ENCODE measurements at places on chromosomes 3 and 15.

GRCh38 chr15:47794252-47794914, 77.1 kb downstream of the SEMA6D start:
- peak; percentile 13 for DNase-seq

DNA sequence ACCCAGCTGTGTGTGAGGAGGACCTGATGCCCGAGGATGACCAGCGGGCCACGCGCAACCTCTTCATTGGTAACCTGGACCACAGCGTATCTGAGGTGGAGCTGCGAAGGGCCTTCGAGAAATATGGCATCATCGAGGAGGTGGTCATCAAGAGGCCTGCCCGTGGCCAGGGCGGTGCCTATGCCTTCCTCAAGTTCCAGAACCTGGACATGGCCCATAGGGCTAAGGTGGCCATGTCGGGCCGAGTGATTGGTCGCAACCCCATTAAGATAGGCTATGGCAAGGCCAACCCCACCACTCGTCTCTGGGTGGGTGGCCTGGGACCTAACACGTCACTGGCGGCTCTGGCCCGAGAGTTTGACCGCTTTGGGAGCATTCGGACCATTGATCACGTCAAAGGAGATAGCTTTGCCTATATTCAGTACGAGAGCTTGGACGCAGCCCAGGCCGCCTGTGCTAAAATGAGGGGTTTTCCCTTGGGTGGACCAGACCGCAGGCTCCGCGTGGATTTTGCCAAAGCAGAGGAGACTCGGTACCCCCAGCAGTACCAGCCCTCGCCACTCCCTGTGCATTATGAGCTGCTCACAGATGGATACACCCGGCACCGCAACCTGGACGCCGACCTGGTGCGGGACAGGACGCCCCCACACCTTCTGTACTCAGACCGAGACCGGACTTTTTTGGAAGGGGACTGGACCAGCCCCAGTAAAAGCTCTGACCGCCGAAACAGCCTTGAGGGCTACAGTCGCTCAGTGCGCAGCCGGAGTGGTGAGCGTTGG, 1.5 kb downstream of the RBM15B start:
- DNase-seq: no peak

GRCh38 chr15:39788108-39788507, 5.5 kb upstream of the FSIP1 start:
- no peak for DNase-seq

GRCh38 chr15:91609231-91609630, 244.3 kb upstream of the SLCO3A1 start:
- no peak for DNase-seq

GRCh38 chr3:141279077-141279967, 47.7 kb downstream of the PXYLP1 start:
- DNase-seq: peak; percentile 33

DNA sequence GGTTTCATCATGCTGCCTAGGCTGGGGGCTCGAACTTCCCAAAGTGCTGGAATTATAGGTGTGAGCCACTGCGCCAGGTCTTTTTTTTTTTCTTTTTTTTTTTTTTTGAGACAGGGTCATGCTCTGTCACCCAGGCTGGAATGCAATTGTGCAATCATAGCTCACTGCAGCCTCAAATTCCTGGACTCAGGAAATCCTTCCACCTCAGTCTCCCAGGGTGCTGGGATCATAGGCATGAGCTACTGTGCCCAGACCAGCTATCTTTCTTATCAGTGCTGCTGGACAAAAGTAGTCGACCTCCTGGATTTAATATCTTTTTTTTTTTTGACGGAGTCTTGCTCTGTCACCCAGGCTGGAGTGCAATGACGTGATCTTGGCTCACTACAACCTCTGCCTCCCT, 60.8 kb downstream of the TFDP2 start:
- peak; percentile 52 for DNase-seq

DNA sequence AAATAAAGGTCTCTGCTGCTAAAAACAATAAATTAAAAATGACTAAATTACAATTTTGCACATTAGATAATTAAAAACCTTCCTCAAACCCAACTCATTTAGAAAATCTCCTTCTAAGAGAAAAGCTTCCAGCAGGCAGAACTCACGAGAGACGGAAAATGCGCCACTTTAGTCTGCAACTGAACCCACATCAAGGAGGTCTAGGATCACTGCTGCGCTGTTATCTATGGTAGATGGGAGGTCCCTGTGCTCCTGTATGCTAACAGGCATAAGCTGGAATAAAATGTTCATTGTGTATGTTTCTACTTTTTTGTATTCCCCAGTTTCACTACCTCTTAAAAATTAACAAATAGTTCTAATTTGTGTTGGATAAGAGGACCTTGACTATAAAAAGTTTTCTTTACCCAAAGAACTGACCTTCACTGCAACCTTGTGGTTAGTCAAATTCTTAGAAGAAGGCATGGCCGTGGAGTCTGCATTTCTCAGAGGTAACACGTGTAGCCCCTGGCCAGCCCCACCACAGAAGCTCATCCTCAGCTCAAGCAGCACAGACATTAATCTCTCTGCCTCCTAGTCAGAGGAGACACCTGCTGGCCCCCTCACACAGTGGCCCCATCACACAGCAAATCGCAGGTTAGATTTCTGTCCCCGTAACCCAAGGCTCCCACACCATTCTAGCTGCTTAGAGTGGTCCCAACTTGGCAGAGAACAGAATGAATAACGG, 22.3 kb downstream of the STIMATE start:
- DNase-seq: no peak

DNA sequence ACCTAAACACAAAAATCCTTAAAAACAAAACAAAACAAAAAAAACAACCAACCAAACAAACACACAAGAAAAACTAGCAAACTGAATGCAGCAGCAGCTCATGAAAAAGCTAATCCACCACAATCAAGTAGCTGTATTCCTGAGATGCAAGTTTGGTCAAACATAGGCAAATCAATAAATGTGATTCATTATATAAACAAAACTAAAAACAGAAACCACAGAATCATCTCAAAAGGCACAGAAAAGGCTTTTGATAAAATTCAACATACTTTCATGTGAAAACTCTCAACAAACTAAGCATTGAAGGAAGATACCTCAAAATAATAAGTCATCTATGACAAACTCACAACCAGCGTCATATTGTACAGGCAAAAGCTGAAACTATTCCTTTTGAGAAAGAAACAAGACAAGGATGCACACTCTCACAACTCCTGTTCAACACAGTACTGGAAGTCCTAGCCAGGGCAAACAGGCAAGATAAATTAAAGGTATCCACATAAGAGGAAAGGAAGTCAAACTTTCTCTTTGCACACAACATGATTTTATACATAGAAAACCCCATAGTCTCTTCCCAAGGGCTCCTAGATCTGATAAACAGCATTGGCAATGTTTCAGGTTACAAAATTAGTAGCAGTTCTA, 495.1 kb upstream of the SGO1 start:
- no peak for DNase-seq

- no peak for DNase-seq
Observed at GRCh38 chr3:183701744-183702143, 4.1 kb downstream of the YEATS2 start.

GRCh38 chr15:90053685-90054466, 48.4 kb downstream of the IDH2 start:
- no peak for DNase-seq

- DNase-seq: no peak
Observed at GRCh38 chr3:12541625-12542024, 3.7 kb downstream of the MKRN2OS start.

- DNase-seq: no peak
Observed at GRCh38 chr3:133138017-133138416, 99.8 kb downstream of the TMEM108 start.

GRCh38 chr3:175590745-175591144, 731.6 kb downstream of the NAALADL2 start:
- DNase-seq: no peak

DNA sequence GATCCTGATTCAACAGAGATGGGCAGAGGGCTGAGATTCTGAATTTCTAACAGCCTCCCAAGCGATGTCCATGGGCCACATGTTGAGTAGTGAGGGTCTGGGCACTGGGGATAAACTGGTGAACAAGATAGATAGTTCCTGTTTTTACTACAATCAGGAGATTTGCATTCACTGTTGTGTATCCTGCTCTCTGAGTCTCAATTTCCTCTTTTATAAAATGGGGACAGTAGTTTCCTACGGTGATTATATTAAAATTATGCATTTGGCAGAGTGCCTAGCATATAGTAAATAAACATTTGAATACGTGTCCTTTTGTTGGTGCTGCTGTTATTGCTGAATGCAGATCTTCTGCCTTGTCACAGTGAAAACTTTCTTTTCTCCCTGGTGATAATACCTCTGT, 102.5 kb downstream of the MYH15 start:
- no peak for DNase-seq

GRCh38 chr3:94098452-94098851, 35.6 kb downstream of the NSUN3 start:
- no peak for DNase-seq

GRCh38 chr15:68783226-68784058, 37.3 kb downstream of the ANP32A start:
- no peak for DNase-seq

- peak; percentile 90 for DNase-seq
Observed at GRCh38 chr3:129654131-129654530, 47.7 kb upstream of the PLXND1 start.

GRCh38 chr3:16975083-16975482, 90.3 kb downstream of the PLCL2 start:
- no peak for DNase-seq

DNA sequence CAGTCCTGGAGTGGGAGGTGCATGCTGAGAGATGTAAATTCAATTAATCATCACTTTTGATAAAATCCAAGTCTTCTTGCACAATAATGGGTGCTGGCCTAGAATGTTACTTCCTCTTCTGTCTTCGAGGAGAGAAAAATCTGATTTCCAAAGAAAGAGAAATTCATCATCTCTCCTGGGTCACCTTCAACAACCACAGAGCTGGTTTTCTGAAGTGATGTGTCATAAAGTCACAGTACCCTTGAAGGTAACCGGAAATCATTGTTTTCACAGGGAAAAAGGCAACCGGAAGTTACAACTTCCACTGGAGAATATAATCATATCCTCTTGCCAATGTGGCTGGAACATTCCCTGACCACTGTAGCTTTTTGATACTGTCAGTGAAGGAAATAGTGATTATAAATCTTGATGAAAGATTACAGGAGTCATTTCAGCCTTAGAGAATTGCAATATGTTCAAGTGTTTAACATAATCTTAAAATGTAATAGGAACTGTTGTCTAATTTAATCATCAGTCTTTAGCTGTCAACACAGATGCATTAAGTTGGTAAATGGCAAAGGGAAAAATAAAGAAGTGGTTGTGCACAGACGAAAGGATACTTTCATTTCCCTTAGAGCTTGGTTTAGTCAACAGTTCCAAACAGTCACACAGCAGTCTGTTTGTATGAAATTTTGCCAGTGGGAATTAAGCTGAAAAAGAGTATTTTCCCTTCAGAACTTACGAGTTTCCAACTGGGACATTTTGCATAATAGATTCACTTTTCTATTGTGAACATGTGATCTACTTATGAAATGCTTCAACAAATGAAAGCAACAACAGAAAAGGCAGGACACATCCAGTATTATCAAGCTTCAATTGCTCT, 106.5 kb upstream of the SLC4A7 start:
- DNase-seq: peak; percentile 78

- DNase-seq: no peak
Observed at GRCh38 chr15:73746883-73747282, 6.3 kb downstream of the INSYN1 start.

- DNase-seq: no peak
Observed at GRCh38 chr3:152301745-152302181, 33.0 kb downstream of the MBNL1 start.

DNA sequence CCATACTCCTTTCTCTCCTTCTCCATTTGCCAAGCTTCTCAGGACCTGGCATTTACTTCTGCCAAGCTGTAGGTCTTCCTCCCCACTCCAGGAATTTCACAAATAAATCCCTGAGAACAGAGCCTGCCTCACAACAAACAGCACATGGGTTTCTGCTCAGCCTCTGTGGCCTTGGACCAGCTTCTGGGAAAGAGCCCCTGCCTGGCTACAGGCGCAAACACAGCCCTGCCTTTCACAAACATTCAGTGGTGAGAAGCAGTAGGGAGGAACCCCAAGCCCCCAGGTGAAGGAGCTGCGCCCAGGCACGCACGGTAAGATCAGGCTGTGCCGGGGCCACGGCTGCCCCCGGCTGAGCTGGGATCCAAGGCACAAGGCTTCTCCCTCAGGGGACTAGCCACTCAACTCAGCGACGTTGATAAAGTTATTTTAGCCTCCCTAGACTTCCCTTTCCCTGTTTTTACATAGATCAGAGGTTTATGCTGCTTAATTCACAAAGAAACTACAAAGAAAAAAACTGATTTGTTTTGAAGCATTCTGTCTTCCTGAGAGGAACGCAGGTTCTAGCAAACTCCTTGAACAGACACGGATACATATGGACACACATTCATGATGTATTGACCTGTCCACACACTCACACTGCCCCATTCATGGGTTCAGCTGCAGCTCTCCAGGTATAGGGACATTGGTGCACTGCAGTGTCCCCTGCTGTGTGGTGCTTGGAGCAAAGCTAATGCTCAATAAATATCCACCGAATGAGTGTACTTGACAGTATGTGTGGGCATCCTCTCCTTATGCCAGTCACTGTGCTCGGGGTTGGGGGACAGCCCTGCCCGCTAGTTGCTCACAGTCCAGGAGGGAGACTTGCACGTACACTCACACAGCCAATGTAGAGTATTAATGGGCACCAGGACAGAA, 25.4 kb downstream of the HES1 start:
- DNase-seq: no peak

DNA sequence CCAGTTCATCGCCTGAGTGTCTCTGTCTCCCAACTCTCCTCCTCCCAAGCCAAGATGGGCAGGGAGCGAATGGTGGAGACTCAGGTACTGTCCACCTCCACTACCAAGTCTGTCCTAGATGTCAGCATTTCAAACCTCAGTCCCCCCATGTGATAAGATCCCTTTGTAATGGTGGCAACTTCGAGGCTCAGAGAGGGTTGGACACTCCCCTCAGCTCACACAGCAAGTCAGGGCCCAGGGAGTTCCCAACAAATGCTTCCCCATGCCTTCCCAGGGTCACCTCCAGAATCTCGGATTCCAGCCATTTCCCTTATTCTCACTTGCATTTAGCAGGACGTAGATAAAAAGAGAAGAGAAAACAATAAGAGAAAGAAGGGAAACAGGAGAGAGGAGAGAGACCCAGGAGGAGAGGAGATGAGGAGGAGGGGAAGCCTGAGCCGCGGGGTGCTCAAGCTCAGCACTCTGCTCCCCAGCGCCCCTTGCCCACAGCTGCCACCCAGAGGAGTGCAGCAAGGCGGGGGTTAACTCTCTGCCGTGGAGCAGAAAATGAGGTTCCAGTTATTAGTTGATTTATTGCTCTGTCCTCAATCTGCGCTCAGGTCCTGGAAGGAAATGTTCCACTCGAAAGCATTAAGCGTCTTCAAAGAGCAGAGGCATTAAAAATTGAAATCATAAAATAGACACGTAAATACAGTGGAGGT, 84.1 kb upstream of the LINGO1 start:
- DNase-seq: no peak

DNA sequence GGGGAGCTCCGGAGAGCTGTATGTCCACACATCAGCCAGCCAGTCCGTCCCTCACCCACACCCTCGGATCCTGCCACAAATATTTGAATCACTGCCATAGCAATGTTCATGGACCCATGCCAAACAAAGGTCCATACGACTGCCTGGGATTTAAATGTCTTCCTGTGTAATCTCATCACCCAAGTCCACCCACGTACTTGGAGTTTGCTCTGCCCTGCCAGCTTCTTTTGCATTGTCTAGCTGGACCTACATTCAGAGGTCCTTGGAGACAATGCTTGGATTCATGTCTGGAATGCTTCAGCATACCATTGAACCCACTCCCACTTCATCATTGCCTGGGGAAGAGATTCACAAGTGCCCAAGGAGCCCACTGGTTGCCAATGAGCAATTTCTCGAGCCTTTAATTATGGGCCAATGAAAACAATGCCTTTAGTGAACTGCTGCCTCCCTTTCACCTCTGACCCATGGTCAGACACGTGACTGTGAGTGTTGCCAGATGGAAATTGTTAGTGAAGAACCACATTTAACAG, 90.4 kb upstream of the PHLDB2 start:
- peak; percentile 96 for DNase-seq

Data from fibroblast of upper back skin (primary cell).